ENCODE measurements at places on chromosomes 13 and 19.

- DNase-seq: no peak
Measured at GRCh38 chr13:62088165-62088564, 672.5 kb upstream of the PCDH20 start.

DNA sequence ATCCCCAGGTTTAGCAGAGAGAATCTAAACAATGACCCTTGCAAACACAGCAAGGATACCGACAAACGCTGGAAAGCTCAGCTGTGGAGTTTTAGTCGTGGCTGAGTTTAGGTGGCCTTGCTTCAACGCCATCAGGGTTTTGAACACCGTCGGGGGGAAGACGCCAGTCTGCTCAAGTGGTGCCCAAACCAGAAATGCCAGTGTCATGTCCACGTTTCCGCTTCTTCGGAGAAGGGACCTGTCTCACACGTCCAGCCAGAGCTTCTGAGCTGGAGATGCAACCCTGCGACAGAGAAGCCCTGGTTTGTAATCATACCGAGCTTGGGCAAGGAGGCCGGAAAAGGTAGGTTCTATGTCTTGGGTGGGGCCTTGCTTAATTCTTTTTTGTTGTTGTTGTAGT is 42.6 kb upstream of the ATP11A start:
- no peak for DNase-seq

- DNase-seq: peak; percentile 31
Measured at GRCh38 chr19:42683917-42684513, 56.3 kb downstream of the PSG3 start.

DNA sequence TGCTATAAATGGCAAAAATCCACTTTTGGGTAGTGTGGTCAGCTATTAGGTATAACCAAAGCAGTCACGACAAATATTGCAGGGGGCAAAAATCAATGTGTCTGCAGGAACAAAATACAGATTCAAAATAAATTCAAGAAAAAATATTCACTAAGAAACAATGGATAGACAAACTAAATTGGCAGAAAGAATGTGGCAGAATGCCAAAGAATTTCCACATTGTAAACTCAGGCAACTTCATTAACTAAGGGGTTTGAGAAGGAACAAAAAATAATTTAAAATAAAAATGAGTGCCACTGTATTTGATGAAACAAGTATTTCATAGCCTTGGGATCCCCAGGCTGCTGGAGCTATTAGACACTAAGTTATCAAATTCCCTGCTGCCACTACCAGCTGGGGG is 193.1 kb downstream of the VWA8 start:
- peak; percentile 26 for DNase-seq

GRCh38 chr19:41366089-41366488 is 2.1 kb upstream of the B9D2 start:
- no peak for DNase-seq

DNA sequence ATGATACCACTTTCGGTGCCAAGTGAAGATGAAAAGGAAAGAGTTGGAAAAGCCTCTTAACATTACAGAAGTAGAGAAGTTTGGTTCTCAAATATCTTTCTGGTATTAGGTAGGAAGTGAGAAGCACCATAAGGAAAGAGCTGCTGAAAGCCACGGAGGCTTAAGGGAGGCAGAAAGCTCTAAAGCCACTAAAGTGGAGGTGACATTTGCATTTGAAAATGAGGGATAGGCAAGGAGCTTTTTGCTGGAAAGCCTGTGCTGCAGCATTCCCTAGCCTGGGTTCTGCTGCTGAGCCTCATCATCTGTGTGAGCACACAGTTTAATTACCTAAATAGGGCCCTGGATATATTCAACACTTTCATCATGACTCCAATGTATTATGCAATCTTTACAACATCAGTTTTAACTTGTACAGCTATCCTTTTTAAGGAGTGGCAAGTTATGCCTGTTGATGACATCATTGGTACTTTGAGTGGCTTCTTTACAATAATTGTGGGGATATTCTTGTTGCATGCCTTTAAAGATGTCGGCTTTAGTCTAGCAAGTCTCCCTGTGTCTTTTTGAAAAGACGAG is 315.4 kb downstream of the RBM26 start:
- no peak for DNase-seq

All from AG10803 (cell line).